AG09309 (cell line): ENCODE measurements at places on chromosomes 6 and 20.

GRCh38 chr6:91683240-91683639 lies 1096.4 kb upstream of the MAP3K7 start:
- no peak for DNase-seq

DNA sequence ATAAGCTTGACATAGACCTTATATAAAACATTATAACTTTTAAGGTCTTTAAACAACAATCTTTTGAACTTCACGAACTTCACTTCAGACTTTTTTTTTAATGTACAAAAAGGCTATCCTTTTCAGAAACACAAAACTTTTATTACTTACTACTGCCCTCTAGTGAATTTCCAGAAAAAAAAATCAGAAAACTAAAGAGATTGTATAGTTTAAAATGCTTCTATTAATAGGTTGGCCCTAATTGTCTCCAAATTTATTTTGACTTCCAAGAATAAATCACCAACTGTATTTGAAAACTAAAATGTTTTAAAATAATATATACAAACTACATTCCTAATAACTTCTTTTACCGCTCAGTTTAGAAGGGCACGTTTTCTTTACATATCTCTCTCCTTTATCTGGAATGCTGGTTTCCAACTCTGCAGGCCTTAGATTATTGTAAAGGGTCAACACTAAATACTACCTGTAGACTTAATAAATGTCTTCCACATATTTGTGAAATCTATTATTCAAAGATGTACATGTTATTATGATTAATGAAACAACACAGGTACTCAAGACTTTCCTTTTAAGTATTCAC lies 66.8 kb downstream of the LMBRD1 start:
- DNase-seq, result peak; percentile 7

- DNase-seq, result no peak
Observed at GRCh38 chr6:29961966-29962365, 19.6 kb downstream of the HLA-A start.

DNA sequence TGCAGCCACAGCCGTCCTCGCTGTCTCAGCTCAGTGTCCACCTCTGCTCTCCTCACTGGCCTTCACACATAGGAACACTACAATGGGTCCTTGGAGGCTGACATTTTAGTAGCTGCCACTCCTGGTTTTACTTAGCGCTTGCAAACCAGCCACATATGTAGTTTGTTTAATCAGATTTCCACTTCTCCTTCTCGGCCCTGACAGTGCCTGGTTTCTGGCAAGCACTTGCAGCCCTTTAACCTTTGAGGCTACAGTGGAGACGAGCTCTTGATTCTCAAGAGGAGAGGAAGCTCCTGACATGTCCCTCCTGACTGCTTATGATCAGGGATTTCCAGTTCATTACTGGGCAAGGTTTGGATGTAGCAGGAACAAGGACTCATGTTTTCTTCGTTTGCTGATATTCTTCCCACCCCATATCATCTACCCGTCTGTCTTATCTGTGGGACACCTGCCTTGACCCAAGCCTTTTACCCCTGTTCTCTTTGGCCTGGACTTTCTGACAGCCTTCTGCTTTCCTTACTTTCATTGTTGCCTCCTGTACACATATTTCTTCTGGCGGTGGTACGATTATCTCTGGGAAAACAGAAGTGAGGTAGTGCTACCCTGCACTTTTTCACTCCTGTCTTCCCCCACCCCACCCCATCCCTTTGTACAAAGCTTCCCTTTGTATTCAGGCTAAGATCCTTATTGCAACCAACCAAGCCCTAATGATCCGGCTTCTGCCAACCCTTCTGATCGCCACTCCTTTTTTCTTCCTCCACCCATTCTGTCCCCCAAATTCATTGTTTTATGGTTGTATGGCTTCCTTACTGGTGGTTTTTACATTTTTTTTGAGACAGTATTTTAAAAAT lies 31.2 kb downstream of the CEP43 start:
- DNase-seq, result no peak

GRCh38 chr20:63060057-63060991 lies 53.6 kb upstream of the BHLHE23 start:
- peak; percentile 14 for DNase-seq

DNA sequence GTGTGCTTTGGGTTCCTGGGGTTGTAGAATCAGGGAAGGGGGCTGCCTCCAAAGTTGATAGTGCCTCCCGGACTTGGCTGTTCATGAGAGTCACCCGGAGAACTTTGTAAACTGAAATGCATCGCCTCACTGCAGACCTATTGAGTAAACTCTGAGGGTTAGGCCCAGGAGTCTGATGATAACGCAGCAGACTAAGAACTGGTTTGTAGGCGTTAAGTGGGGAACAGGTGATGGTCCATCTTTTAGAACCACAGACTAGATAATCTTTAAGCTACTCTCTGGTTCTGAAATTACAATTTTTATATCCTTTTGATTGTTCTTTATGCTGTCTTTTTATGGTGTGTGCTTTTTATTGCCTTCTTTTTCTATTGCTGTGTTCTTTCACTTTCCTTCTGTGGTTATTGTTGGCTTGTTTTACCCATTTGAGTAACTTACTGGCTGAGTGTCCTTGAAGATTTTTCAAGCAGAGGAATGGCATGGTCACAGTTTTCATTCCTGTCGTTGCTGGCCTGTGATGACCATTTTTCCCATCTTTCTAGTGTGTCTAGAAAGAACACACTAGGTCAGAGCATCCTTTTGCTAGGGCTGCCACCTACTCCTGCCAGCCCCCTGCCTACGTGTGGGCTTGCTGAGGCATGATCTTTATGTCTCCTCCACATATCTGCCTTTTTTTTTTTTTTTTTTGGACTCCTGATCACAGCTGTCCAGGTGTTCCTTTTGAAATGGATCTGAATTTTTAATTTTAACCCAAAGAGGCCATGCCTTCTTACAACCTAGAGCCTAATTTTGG lies 30.9 kb downstream of the LRRC1 start:
- no peak for DNase-seq

- no peak for DNase-seq
Observed at GRCh38 chr6:160973311-160974250, 18.0 kb upstream of the MAP3K4 start.

DNA sequence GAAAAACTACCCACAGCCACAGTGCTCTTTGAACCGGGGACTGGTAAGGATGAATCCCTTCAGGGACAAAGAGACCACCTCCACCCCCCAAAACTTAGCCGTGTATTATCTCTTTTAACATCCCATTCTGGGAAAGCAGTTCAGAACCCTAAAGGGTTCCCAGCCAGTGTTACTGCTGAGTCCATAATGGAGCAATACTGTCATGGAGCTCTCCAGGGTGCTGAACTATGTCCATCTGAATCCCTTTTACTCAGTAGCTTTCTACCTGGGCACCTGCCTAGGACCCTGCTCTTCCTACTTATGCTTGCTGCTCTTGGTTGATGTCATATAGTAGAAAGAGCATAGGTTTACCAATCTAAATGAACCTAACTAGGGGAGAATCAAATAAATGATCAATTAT lies 22.3 kb upstream of the SAYSD1 start:
- DNase-seq, result no peak

DNA sequence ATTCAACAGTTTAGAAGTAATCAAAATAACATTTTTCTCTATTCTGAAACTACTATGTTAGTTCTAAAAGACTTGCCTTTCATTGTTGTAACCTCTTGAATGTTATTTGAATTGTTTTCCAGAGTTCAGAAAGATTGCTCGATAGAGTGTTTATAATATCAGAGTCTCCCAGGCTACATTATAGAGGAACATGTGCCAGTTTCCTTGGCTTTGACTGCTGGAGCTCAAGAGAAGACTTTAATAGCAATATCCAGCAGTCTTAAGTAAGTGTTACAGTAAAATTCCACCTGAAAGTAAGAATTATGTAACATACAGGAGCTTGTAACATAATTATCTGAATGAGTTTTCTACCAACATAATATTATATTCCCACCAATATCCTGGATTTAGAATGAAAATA lies 991.8 kb upstream of the ADGRB3 start:
- DNase-seq, result no peak

DNA sequence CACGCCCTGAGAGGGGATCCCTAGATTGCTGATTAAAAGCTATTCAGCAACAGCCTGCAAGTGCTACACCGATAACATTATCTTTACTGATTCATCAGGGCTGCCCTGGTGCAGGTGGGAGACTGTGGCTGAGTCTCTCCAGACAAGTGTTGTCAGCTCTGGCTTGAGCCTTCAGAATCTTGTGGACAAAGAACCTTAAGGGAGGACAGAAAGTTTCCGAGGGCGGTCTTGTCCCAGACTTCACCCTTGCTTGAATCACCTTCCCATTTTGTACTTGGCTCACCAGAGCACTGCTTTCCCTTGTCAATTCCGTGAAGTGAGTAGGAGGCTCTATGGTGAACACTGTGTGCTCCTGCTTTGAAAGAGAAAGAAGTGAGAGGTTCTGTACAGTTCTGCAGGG lies 88.6 kb upstream of the PCSK2 start:
- no peak for DNase-seq

DNA sequence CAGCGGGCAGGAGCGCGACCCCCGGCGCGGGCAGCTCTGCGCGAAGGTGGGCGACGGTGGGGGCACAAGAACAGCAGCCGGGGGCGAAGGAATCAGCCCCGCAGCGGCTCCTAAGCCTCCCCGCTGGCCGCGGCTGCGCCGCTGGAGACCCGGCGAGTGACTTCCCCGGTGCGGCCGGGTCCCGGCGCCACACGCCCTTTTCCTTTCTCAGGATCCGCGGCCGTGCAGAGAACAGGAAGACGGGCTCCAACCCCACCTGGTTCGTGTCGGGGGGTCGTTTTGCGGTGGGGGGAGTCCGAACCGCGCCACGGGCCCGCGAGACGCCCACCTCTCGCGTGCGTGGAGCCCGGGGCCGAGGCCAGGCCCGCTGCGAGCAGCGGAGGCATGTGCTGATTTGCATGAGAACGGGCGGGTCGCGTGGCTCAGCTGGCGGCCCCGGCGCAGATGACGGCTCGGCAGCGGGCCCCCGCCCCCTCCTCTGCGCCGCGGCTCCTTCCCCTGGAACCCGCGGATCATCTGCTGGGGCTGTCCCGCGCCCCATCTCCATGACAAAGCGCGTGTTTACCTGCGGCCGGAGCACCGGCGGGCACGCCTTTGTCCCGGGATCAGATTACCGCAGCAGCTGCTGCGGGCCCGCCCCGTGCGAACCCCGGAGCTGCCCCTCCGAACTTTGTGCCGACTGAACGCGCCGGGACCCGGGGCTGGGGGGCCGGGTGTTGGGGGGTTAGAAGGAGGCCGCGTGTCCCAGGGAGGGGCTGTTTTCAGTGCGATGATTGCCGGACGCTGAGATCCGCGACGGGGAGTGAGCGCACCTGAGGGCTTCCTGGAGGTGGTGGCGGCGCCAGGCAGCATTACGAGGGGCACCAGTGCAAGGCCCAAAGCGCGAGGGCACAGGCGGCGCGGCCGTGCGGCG lies 4.9 kb upstream of the DLL1 start:
- DNase-seq, result no peak

GRCh38 chr6:48134246-48134645 lies 23.2 kb upstream of the PTCHD4 start:
- no peak for DNase-seq

- DNase-seq, result no peak
Observed at GRCh38 chr6:102085257-102085656, 691.7 kb downstream of the GRIK2 start.

- DNase-seq, result no peak
Observed at GRCh38 chr20:11766961-11767360, 150.7 kb upstream of the BTBD3 start.

- no peak for DNase-seq
Observed at GRCh38 chr20:58160451-58161061, 67.9 kb downstream of the ANKRD60 start.

DNA sequence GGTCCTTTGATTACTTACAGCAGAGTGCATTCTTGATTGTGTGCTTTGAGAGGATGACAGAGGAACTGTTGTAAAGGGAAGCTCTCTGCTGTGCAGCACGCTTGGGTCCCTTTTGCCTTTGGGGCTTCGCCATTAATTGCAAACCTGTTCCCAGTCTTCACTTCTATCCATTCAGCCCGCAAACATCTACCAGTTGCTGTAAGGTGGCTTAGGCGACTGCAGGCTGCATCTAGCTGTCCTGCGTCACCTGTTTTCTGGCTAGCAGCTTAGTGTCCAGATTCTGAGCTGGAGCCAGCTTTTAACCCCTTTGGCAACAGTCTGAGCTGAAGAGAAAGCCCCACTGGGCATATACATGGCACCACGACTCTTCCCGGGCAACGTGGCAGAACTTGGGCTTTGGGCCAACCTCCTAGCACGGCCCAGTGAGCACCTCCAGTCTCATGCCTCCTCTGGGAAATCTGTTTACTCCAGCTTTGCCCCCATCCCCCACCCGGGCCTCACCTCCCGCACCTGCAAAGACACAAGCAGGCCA lies 2.5 kb upstream of the FASTKD5 start:
- DNase-seq, result no peak

DNA sequence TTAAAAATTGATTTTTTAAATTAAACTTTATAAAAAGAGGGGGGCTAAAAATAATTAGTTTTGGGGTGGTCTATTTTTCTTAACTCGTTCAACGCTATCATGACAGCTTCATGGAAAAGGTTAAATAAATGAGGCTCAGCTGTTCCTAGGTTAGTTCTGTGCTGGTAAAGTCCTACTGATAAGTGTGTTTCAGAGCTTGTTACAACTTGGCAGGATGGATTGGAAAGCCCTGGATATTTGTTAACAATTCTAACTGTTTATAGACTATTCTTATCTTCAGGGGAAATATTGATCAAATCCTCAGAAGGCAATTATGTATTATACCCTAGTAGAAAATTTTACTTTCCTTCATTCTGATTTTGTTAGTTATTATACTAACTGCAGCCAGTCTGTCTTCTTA lies 50.4 kb downstream of the IL22RA2 start:
- no peak for DNase-seq

- no peak for DNase-seq
Observed at GRCh38 chr6:109396046-109396718, 13.9 kb upstream of the CD164 start.

DNA sequence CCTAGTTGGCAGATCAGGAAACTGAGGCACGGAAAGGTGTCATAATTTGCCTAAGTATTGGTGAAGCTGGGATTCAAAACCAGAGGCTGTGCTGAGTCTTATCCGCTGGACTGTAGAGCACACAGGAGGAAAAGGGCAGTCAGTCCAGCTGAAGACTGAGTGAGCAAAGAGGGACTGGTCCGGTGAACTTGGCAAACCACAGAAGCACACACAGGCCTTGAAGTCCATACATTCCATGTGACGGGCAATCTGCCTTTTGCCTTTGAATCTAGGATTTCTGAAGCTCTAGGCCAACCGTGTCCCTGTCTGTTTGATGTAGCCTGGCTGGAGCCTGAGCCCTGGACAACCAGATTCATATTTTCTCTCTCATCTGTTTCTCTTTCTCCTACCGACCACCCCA lies 34.3 kb upstream of the EPB41L1 start:
- DNase-seq, result no peak

DNA sequence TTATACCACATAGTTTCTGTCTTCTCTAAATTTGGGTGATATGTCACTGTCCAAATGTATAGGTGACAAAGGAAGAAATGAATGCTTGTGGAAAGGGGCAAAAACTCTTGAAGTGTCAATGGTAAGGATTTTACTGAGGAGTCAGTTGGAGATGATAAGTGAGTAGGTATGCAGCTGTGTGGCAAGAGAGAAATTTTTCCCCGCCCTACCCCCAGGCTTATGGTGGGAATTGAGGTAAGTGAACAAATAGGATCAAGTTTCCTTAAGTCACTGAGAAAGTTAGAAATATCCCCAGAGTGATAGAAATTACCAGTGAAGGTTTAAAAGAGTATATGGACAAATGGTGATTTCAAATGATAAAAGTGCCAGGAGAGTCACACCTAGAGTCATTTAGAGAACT lies 11.8 kb downstream of the DSE start:
- DNase-seq, result no peak

GRCh38 chr6:144219056-144219685 lies 66.0 kb upstream of the UTRN start:
- peak; percentile 46 for DNase-seq
